ENCODE measurements at places on chromosomes 7 and 10.

GRCh38 chr7:124956160-124956559 is 26.5 kb upstream of the POT1 start:
- no peak for DNase-seq

DNA sequence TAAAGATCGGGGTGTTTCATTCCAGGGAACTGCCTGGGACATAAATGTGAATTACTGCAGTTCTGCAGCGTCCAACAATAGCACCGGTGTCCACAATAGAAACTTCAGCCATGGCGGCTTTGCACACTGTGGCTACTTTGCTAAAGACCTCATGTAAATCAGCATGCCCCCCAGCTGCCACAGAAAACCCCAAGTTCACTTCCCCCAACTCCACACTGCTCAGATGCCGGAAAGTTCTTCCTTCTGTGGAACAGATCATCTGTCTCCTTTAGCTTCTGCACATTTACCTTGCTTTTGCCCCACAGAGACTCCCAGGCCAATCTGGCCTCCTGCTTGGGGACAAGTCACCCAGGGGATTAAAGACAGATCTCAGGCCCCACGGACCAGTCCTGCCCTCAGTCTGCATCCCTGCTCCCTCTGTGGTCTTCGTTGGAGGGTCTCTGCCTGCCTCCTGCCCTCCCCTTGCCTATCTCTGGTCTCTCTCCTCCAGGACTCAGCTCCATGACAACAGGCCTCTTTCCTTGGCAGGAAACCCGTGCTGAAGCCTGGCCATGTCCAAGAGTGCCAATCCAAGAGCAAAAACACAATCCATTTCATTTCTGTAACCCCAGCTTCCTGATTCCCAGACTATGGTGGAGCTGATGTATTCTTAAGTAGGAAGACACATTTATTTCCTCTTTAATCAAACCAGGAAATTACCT is 403.2 kb downstream of the RPS24 start:
- no peak for DNase-seq

GRCh38 chr10:129192344-129193128 is 274.5 kb upstream of the MGMT start:
- DNase-seq: no peak

GRCh38 chr10:43040482-43041256 is 36.2 kb upstream of the RET start:
- DNase-seq: no peak

DNA sequence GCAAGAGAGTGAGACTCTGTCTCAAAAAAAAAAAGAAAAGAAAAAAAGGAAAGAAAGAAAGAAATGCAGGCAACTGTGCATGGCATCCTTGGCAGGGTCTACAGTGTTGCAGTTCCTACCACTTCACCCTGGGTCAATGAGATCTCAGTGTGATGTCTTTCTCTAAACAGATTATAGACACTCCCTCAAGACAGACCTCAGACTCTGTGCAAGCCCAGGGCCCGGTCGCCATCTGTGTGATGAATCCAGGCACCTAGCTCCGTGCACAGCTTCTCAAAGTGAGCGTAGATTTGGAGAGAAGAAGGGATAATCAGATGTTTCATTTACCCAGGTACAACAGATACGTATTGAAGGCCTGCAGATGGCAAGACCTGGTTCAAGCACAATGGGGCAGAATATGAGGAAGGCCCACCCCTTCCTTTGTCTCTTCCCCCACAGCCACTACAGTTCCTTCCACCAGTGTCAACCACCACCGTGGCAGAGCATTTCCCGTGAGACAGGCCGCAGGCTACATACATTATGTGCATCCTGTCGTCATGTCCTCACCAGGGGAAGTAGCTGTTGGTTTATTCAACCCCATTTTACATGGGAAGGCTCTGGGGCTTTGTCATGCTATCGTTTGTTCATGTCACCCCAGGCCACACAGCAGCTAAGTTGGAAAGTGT is 471.7 kb upstream of the GALNT17 start:
- peak; percentile 17 for DNase-seq

- no peak for DNase-seq
These were observed 69.5 kb downstream of the TCERG1L start for GRCh38 chr10:131242007-131242406.

DNA sequence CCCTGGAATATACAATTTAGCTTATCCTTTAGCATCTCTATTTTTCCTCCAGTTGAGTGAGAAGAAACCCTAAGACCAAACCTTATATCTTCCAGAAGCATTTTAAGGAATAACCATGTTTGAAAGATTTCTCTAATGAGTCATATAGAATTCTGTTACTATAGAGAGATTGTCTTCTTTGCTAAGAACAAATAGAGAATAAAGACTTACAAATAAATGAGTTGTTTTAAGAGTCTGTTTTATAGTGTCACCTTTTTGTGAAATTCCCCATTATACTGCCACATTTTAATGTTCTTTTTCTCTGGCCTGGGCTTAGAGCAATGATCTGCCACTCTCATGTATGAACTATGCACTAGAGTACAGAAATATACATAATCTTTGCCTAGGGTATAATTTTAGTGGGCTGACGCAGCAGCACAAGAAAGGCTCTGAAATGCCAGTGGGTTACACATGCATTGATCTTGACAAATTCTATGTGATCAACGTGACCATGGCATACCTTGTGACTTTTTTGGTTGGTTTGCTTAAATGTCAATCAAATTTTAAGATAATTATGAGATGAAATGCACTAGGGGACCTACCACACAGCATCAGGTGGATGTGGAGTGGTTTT is 145.1 kb upstream of the MKLN1 start:
- no peak for DNase-seq

DNA sequence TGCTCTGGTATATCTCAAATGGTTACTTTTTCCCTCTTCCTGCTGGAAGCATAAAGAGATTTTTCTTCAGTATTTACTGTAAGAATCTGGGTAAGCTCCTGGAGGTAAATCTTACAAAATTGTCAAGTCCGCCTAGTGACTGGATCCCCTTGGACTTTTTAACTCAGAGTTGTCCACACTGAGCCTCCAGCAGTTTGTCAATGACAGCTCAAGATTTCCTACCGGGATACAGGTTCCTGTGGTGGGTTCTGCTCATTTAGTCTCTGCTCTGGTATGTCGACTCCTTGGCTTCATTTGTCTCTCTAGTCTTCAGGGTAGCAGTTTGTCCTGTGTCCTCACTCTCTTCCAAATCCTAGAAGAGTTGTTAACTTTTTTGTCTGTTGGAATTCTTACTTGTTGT is 27.0 kb downstream of the GPR37 start:
- DNase-seq: no peak

GRCh38 chr10:16384021-16384420 is 52.8 kb upstream of the PTER start:
- DNase-seq: no peak

DNA sequence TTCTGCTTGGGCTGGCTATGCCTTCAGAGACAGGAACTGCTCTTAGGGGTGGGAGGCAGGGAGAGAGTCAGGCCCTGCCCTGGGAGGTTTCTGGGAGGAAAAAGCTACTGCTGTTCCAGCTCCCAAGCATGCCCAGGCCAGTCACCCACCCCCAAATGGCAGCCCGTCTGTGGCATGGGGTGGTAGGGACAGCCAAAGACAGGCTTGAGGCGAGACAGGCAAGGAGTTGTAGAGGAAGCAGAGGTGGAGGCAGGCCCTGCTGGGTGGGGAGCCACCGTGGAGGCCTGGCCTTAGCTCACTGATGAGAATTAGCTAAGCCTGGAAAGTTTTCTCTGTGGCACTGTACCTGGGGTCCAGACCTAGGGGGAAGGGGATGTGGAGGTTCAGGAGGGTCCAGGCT is 6.6 kb upstream of the SAMD8 start:
- DNase-seq: no peak

GRCh38 chr7:142477079-142477651 is 219.3 kb upstream of the PRSS58 start:
- DNase-seq: no peak

DNA sequence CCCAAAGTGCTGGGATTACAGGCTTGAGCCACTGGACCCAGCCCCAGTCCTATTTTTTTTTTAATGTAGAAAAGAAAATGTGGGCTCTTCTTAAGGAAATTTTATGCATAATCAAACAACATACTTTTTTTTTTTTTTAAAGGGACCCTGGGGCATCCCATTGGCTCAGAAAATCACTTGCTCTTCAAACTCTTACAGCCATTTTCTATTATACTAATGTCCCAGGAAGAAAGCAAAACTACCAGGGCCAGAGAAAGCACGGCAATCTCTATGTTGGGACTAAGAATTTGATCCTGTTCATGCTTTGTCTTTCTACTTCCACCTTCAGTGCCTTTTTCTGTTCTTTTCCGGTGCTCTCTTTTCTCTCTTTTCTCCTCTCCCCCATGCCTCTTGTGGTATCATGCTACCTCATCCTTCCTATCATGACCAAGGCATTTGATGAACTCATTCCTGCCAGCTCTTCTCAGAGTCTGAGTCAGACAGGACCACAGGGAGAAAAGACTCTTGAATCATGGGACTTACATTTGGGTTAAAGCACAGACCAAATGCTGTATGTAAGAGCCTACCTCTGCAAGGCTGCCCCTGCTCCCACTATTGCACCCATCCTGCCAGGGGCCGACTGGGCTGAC is 76.4 kb upstream of the CCNY start:
- no peak for DNase-seq

- DNase-seq: no peak
These were observed 173.9 kb downstream of the TNS3 start for GRCh38 chr7:47407821-47408674.

DNA sequence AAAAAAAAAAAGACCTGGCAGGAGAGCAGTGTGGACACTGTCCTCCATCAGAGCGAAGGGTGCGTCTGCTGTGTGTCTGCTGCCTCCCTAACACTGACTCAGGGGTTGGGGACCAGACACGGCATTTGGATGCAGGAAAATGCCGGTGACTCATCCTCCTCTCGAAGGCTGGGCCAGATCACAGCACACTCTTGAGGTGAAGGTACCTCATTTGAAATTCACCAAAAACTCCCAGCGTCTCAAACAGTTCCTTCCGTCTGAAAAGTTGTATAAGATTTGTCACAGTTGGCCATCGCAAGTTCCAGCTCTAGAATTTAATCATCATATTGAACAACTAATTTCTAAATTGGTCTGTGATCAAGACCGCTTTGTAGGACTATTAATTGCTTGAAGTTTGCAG is 118.1 kb upstream of the LYZL2 start:
- DNase-seq: no peak

GRCh38 chr7:155761162-155761561 is 51.1 kb downstream of the SHH start:
- no peak for DNase-seq

- no peak for DNase-seq
These were observed 19.4 kb upstream of the MINDY3 start for GRCh38 chr10:15879663-15880062.

Measured in stimulated activated CD8-positive, alpha-beta memory T cell treated with anti-CD3 and anti-CD28 coated beads, Interleukin-7, amount 100 ng/mL, for 1 hour (primary cell).